ENCODE measurements at places on chromosomes 6 and 20.

DNA sequence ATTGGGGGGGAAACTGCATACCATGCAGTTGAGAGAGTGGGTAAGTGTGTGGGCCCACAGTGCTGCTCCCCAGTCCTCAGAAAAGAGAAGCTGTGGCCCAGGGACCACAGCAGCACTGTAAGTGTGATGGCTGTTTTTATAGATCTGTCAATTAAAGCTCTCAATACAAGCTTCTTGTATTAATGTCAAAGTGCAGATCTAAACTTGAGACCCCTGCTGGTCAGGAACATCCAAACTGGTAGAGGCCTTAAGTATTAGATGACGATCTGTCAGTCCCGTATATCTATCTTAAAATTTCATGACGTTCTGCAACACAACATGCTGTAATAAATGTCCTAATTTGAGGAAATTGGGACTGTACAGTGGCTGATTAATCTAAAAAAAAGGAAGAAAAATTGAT lies 74.8 kb downstream of the TULP4 start:
- ATAC-seq = no peak

- ATAC-seq = no peak
These were observed 257.4 kb downstream of the MAFB start for GRCh38 chr20:40431611-40432010.

GRCh38 chr6:36035225-36035624 lies 7.6 kb downstream of the MAPK14 start:
- ATAC-seq = no peak

- ATAC-seq = peak; percentile 53
These were observed 2.8 kb upstream of the FANCE start for GRCh38 chr6:35449287-35449881.

GRCh38 chr6:137389150-137389704 lies 105.0 kb downstream of the OLIG3 start:
- ATAC-seq = no peak

DNA sequence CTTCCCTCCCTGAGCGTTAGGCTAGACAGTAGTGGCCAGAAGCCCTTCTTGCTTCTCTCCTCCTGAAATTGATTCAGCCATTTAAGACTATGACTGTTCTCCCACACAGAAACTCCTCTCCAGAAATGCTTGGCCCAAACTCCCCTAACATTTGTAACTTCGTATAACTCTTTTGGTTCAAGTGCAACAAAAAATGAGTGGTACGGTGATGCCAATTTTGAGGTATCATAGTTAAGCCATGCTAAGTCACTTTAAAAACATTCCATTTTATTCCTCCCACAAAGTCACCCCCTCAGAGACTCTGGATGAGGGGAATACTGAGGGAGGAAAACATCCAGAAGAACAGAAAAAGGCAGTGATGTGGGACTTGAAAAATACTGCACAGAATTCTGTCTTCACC lies 21.1 kb upstream of the ROS1 start:
- no peak for ATAC-seq

DNA sequence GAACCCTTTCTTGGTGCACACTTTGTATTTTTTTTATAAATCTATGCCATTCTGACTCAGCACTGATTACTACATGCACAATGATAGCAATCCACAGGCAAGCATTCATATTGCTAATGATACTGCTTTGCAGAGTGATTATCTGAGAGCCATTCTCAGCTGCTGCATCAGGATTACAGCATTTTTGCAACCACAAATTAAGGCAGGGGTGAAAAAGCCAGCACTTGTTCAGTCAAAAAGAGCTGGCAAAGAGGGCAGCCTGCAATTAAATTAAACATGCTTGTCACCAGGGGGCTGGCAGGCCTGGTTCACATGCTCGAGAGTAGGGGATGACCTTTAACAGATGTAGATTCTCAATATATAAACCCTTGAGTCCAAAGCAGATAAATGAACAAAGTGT lies 40.7 kb upstream of the SLC17A4 start:
- no peak for ATAC-seq

- peak; percentile 89 for ATAC-seq
These were observed 101.5 kb downstream of the RNF144B start for GRCh38 chr6:18488526-18489270.

Measured in esophagus mucosa (tissue), 1 donor.